ENCODE measurements at places on chromosomes 3 and 15.
A peak's percentile ranks its signal among the peaks of the same experiment; 100 is the strongest.

DNA sequence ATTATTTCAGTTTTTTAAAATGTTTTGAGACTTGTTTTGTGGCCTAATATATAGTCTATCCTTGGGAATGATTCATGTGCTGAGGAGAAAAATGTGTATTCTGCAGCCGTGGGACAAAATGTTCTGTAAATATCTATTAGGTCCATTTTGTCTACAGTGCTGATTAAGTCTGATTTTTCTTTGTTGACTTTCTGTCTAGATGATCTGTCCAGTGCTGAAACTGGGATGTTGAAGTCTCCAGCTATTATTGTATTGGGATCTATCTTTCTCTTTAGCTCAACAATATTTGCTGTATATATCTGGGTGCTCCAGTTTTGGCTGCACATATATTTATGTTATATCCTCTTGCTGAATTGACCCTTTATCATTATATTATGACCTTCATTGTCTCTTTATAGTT, 85.2 kb downstream of the UBE2E2 start:
- no peak for DNase-seq

DNA sequence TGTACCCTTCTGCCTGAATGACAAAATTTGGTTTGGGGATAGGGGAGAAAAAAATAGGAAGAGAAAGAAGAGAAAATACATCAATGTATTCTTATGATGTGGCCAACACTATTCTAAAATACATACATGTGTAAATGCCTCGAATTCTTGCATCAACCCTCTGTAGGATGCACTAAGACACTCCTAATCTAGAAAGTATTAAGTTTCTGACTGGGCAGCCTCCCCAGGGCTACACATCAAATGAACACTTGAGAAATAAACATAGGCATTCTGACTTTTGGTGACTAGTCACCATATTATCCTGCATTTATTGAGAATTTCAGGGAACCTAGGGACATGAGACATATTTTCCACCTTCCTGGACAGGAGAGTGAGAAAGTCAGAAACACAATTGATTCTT, 109.2 kb downstream of the CPNE4 start:
- no peak for DNase-seq

- DNase-seq = peak; percentile 63
Observed at GRCh38 chr3:72738752-72739530, 109.3 kb downstream of the SHQ1 start.

GRCh38 chr3:156862338-156862737, 36.2 kb downstream of the LEKR1 start:
- no peak for DNase-seq
